A673 (cell line): ENCODE measurements at places on chromosomes 16 and 17. TPM values are rescaled to one million over a fixed set of nuclear protein-coding genes. Genes with fewer than 3 reads are reported as not detected.

GRCh38 chr17:19002805-19003542 is 1.6 kb downstream of the FAM83G start:
- DNase-seq = no peak

- peak; percentile 78 for DNase-seq
Observed at GRCh38 chr16:69404275-69404805, 18.5 kb upstream of the TERF2 start.

DNA sequence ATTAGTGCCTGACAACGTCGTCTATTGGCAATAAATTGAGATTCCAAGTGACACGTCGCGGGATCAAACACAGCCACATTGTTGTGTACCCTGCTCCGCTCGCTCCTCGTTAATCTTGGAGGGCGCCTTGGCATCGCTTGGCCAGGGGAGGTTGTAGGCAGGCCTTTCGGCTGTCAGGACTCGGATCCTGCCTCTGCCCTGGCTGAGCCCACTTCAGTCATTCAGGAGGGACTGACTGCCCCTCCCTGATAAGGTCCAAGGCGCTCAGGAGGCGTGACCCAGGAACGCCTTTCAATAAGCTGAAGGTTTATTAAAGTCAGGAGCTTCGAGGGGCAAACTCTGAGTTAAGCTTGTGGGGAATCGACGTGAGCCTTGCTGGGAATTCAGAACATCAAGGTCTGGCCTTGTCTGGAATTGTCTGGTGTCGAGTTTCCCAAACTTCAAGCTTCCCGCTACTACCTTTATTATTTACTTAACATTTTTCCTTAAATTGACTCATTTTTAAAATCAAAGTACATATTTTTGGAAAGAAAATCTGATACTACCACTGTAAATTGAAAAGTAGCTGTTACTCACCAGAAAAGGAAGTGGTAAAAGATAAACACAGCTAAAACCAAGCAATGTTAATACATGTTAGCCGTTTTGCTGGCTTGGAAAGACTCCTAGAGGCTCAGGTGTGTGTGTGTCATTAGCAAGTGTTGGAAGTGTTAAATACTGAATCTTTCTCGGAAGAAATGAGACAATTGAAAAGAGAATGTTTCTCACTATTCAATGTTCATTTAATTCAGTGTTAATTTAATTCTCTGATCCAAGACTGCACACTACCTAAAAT is 5.3 kb upstream of the IRX3 start:
- no peak for DNase-seq

DNA sequence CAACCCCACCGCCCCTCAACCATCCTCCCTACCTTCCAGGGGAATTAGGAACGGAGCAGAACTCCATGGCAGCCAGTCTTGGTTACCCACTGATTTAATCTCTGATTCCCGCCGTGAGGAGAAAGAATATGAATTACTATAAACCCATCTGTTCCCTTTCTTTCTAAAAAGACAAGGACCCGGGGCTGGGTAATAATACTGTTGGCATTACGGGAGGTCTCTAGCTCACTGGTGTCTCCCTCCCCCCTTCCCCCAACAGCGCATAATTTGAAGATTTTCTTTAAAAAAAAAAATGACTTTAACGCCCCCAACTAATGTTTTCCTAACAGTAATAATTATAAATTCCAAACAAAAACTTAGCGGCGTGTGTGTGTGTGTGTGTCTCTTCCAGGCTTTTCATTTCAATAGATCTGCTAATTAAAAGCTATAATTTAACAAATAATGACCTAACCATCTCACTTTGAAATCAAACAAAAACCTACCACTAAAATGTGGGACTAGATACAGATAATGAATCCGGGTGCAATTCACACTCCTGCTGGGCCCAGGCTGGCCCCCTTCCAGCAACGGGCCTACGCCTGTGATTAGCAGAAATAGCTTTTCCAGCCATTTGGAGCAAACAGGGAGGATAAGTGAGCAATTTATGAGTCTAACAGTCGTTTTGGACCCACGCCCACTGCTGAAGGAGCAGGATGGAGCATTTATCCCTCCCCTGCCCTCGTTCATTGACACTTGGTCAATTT is 18.2 kb upstream of the BHLHA9 start:
- DNase-seq = peak; percentile 93

Gene SLC6A4
- total RNA-seq = not detected in 2 replicates

- DNase-seq = no peak
Observed at GRCh38 chr17:72838581-72838980, 253.9 kb downstream of the SLC39A11 start.
